Spleen (tissue), 13 donors: ENCODE measurements at places on chromosomes 2 and 18. TPM values are rescaled to one million over a fixed set of nuclear protein-coding genes. Genes with fewer than 3 reads are reported as not detected.
A peak's percentile ranks its signal among the peaks of the same experiment; 100 is the strongest.

Gene VWC2L
- not detected for total RNA-seq

Gene AQP12B
- total RNA-seq, result not detected

Gene SP9
- total RNA-seq, result not detected

Gene PSTPIP2
- 133 TPM for total RNA-seq

Gene SNRNP27
- 35.6 TPM for total RNA-seq

Gene NYAP2
- 0.17 TPM for total RNA-seq

DNA sequence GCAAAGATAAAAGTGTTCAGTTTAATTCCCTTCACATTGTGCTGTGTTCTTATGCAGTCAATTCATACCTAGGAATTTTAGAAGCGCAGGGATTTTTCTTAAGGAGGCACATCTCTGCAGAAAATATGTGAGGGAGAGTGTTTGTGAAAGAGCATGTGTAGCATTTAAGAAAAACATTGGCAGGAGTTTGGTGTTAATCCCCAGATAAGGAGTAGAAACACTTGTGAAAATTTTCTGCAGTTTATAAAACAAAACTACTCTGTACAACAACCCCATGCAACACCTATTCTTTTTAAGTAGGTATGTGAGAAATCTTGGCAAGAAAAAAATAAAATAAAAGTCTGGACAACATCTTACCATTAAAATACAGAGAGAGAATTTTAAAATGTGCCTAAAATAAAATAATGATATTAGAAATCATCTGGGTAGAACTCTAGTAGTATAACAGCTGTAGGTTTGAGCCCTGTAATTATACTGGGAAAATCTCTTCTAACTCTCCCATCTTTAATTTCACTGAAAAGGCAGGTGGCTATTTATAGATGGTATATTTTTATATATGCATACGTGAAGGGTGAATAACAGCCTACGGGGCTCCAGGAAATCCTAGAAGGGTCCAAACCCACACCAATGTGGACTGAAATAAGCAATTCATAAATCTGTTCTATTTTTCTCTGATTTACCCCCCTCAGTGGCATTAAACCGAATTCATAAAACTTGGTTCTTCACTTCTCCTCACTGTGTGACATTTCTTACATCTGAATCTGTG lies 6.6 kb downstream of the FZD7 start:
- no peak for DNase-seq
- peaks cover 64% of the 10 kb centered on the region for H3K27me3 ChIP-seq
- H3K4me3 ChIP-seq, result no peak overlapping the region
- no peaks in the 10 kb centered on the region for H3K36me3 ChIP-seq
- no peak overlapping the region for H3K27ac ChIP-seq

GRCh38 chr2:3223080-3223923 lies 154.3 kb downstream of the EIPR1 start:
- H3K36me3 ChIP-seq, result no peaks in the 10 kb centered on the region
- peaks cover 15% of the 10 kb centered on the region for H3K4me1 ChIP-seq
- H3K27ac ChIP-seq, result peak overlapping the region; percentile 75
- H3K27me3 ChIP-seq, result no peaks in the 10 kb centered on the region

DNA sequence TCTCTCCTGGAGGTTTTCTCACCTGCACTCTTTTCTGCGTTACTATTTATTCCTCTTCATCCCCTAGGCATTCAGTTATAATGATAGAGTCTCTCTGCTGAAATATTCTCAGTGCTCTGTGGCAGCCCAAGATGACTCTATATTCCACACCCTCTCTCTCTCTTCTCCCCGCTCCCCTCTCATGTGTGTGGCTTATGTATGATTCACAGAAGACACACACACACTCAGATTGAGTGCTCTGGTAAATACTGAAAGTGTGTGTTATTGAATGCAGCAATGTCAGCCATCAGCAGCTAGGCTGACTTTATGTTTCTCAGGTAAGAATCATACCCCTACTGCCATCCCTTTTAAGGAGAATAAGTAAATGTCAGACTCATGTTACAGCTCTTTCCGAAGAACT lies 201.2 kb downstream of the SLC4A10 start:
- no peaks in the 10 kb centered on the region for H3K27me3 ChIP-seq
- DNase-seq, result no peak
- H3K27ac ChIP-seq, result no peak overlapping the region

GRCh38 chr2:102421890-102422759 lies 835 bp upstream of the IL18RAP start:
- H3K4me3 ChIP-seq, result no peak overlapping the region
- no peaks in the 10 kb centered on the region for H3K36me3 ChIP-seq
- peak overlapping the region; percentile 89 for H3K27ac ChIP-seq
- H3K4me1 ChIP-seq, result no peaks in the 10 kb centered on the region

- DNase-seq, result no peak
- peaks cover 10% of the 10 kb centered on the region for H3K27me3 ChIP-seq
- no peaks in the 10 kb centered on the region for H3K36me3 ChIP-seq
These were observed 62.3 kb upstream of the C2orf15 start for GRCh38 chr2:99079226-99079625.

DNA sequence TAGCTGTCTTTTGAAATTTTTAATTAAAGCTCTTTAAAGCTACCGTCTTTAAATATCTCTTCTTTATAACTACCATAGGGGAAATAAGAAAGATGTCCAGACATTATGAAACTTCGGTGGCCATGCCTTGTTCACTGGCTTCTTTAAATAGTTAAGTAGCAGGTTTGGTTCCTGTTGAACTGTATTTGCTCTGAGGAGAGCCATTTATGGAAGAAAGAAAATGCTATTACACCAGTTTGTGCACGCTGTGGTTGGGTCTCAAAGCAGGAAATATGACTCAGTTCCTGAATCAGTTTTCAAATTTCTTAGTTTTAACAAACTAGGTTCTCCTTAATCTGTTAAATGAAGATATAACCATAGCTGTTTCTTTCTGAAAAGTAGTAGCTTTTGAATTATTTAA lies 12.2 kb downstream of the ARPC2 start:
- peaks cover 52% of the 10 kb centered on the region for H3K4me1 ChIP-seq
- H3K27me3 ChIP-seq, result no peaks in the 10 kb centered on the region
- DNase-seq, result no peak
- H3K4me3 ChIP-seq, result no peak overlapping the region

DNA sequence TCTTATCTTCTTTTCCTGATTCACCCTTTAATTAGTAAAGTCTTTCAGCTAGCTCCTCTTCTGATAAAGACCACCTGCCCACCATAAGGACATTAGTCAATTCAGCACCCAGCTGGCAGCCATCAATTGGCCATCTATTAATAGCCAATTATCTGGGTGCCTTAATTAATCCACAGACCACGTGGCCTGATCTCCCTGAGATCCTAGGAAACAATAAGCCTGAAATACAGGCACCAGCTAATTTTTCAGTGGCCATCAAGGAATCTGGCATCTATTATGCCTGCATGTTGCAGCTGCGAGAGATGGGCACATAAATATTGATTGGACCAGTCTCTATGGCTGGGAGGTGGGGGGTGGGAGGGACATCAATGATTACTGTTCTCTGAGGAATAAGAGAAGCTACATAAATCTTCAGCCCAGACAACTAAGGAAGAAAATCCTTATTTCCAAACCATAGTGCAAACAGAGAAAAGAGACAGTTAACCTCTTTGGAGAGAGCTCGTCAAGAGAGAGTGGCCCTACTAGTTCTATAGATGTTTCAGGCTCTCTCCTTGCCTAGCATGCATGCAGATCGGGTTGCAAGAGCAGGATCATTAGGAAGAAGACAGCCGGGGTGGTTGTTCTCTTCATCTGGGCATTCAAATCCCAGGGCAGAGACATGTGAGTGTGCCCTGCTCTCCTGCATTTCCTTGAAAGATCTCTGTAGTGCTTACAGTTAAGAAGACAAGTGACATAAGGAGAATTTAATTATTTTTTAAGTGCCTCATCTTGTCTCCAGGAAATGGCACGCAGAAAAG lies 8.7 kb downstream of the GALNT14 start:
- H3K27ac ChIP-seq, result no peak overlapping the region
- no peak for DNase-seq
- no peaks in the 10 kb centered on the region for H3K4me1 ChIP-seq
- H3K4me3 ChIP-seq, result no peak overlapping the region
- H3K36me3 ChIP-seq, result no peaks in the 10 kb centered on the region

GRCh38 chr2:211376410-211376809 lies 820.0 kb downstream of the CPS1 start:
- DNase-seq, result no peak
- H3K27me3 ChIP-seq, result no peaks in the 10 kb centered on the region
- no peak overlapping the region for H3K27ac ChIP-seq
- no peak overlapping the region for H3K4me3 ChIP-seq
- no peaks in the 10 kb centered on the region for H3K4me1 ChIP-seq

DNA sequence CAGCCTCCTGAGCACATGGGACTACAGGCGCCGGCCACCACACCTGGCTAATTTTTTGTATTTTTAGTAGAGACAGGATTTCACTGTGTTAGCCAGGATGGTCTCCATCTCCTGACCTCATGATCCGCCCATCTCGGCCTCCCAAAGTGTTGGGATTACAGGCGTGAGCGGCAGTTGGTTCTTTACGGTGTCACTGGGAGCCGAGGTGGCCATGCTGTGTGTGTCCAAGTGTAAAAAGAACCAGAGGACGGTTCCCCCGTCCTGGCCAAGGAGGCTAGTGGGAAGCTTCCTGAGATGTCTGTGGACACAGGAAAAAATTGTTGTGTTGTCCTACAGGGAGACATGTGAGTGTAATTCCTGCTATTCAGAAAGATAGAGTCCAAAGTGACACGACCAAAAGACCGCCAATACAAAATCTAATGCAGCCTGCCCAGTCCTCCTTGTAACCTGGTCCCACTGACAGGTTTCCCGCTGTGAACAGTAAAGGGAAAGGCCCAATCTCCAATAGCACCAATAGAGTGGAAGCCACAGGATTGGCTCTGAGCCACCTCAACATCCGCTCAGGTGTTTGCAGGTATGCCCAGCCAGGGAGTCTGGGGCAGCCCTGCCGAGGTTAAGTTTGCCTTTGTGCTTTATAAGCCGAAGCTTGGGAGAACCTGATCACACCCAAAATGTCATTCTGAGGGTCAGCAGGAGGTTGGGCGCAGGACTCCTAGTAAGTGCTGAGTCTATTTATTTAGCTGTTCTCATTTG lies 40.6 kb downstream of the NCK2 start:
- H3K27ac ChIP-seq, result peak overlapping the region; percentile 93
- no peaks in the 10 kb centered on the region for H3K36me3 ChIP-seq
- no peak overlapping the region for H3K4me3 ChIP-seq

- no peak overlapping the region for H3K27ac ChIP-seq
- DNase-seq, result no peak
- H3K4me1 ChIP-seq, result no peaks in the 10 kb centered on the region
- no peaks in the 10 kb centered on the region for H3K36me3 ChIP-seq
These were observed 16.6 kb upstream of the MSTN start for GRCh38 chr2:190079160-190079559.
